ENCODE measurements at places on chromosomes 6 and 20. TPM values are rescaled to one million over a fixed set of nuclear protein-coding genes. Genes with fewer than 3 reads are reported as not detected.

Gene CGAS
- 1.1 TPM for polyA plus RNA-seq

Gene BPIFB4
- not detected for polyA plus RNA-seq

GRCh38 chr6:63261820-63262219, 50.6 kb downstream of the FKBP1C start:
- H3K36me3 ChIP-seq, result no peaks in the 10 kb centered on the region
- H3K4me3 ChIP-seq, result no peak overlapping the region
- no peaks in the 10 kb centered on the region for H3K4me1 ChIP-seq
- DNase-seq, result no peak
- H3K27me3 ChIP-seq, result no peaks in the 10 kb centered on the region

GRCh38 chr6:87846434-87846833, 144.4 kb upstream of the AKIRIN2 start:
- H3K27ac ChIP-seq, result no peak overlapping the region
- no peak overlapping the region for H3K4me3 ChIP-seq
- H3K36me3 ChIP-seq, result no peaks in the 10 kb centered on the region
- no peaks in the 10 kb centered on the region for H3K4me1 ChIP-seq

Gene GPLD1
- polyA plus RNA-seq, result 0.41 TPM

GRCh38 chr6:149284904-149285303, 32.6 kb upstream of the TAB2 start:
- no peaks in the 10 kb centered on the region for H3K4me1 ChIP-seq
- no peak overlapping the region for H3K27ac ChIP-seq
- H3K27me3 ChIP-seq, result no peaks in the 10 kb centered on the region
- H3K36me3 ChIP-seq, result no peaks in the 10 kb centered on the region
- no peak overlapping the region for H3K4me3 ChIP-seq

- H3K4me1 ChIP-seq, result peaks cover 7% of the 10 kb centered on the region
- DNase-seq, result peak; percentile 93
- no peak overlapping the region for H3K27ac ChIP-seq
- H3K27me3 ChIP-seq, result no peaks in the 10 kb centered on the region
- no peaks in the 10 kb centered on the region for H3K36me3 ChIP-seq
These were observed 73.0 kb upstream of the NHSL1 start for GRCh38 chr6:138572167-138572875.

GRCh38 chr6:148261470-148261869, 81.2 kb upstream of the SASH1 start:
- no peak for DNase-seq
- H3K27ac ChIP-seq, result no peak overlapping the region
- no peaks in the 10 kb centered on the region for H3K4me1 ChIP-seq
- no peaks in the 10 kb centered on the region for H3K27me3 ChIP-seq
- no peaks in the 10 kb centered on the region for H3K36me3 ChIP-seq

Gene SMLR1
- polyA plus RNA-seq, result 5.1 TPM

DNA sequence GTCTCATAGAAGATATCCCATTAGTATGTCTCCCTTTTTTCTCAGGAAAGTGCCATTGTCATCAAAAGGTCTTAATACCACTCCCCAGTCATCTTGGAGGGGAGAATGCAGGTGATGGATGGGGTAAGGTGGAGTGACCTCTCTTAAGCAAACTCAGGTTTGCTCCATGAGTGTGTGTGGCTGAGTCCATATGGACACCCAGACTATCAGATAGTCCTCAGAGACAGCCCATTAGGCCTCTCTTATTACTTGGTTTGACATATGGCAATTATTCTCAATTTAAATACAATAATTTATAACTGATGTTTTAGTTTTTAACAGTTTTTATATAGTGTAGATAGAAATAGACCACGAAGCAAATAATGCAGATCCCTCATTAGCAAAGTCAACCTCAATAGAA, 23.2 kb downstream of the LAMA4 start:
- no peaks in the 10 kb centered on the region for H3K27me3 ChIP-seq
- no peaks in the 10 kb centered on the region for H3K4me1 ChIP-seq
- no peak overlapping the region for H3K4me3 ChIP-seq
- no peak overlapping the region for H3K27ac ChIP-seq
- no peak for DNase-seq

DNA sequence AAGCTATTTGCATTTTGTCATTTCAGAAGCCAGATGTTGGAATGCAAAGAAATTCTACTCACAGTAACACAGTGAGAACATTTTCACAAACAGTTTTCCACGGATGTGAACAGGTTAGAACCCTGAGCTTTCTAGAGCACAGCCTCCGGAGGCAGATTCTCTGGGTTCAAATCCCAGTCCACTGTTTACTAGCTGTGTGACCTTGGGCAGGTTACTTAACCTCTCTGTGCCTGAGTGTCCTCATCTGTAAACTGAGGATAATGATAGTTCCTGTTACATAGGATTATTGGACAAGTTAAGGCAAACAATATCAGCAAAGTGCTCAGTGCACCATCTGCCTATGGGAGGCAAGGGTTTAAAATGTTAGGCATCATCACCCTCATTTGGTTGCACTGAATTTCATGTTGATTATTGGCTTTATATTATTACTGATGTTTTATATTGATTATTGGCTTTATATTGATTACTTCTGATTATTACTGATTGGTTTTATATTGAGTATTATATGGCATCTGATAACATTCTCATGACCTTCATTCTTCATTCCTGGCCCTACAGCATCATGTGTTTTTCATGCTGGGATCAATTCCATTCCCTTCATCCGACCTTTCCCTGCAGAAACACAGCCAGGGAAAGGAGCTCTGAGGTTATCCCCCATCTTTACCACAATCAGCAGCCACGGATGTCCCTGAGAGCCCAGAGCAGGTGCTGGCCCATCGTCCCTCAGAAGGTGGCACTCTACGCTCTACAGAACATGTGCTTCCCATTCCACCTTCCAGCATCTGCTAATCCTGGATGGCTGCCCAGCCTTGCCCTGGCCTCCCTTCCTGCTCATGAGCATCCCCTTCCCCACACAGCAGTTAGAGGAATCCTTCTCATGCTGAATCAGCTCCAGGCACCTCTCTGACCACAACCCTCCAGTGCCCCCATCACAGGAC, 283.1 kb downstream of the PREX1 start:
- H3K36me3 ChIP-seq, result no peaks in the 10 kb centered on the region
- no peak overlapping the region for H3K27ac ChIP-seq
- no peak overlapping the region for H3K4me3 ChIP-seq
- DNase-seq, result no peak
- H3K27me3 ChIP-seq, result no peaks in the 10 kb centered on the region
- H3K4me1 ChIP-seq, result peaks cover 5% of the 10 kb centered on the region

Gene RIPPLY2
- not detected for polyA plus RNA-seq

DNA sequence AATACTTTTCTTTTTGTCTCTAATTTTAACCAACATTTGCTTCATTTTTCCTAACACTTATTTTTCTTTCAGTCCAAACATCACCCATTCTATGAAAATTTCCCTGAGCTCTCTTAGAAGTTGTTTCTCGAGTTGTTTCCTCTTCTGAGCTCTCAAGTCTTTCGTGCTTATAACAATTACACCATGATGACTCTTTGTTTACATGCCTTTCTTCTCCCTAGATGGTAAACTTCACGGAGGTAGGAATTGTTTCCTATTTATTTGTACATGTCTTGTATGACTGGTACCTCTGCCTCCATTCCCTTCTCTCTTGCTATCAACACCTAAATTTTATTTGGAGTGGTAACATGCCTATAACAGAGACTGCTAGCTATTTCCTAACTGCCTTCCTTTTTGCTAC, 6.4 kb downstream of the BLOC1S5 start:
- no peaks in the 10 kb centered on the region for H3K4me1 ChIP-seq
- no peak for DNase-seq
- H3K4me3 ChIP-seq, result no peak overlapping the region
- H3K27me3 ChIP-seq, result no peaks in the 10 kb centered on the region
- H3K36me3 ChIP-seq, result peaks cover 14% of the 10 kb centered on the region

- no peak overlapping the region for H3K27ac ChIP-seq
- no peaks in the 10 kb centered on the region for H3K27me3 ChIP-seq
- no peak overlapping the region for H3K4me3 ChIP-seq
- H3K4me1 ChIP-seq, result no peaks in the 10 kb centered on the region
- no peaks in the 10 kb centered on the region for H3K36me3 ChIP-seq
- no peak for DNase-seq
These were observed 6.6 kb upstream of the ECHDC1 start for GRCh38 chr6:127349980-127350379.

DNA sequence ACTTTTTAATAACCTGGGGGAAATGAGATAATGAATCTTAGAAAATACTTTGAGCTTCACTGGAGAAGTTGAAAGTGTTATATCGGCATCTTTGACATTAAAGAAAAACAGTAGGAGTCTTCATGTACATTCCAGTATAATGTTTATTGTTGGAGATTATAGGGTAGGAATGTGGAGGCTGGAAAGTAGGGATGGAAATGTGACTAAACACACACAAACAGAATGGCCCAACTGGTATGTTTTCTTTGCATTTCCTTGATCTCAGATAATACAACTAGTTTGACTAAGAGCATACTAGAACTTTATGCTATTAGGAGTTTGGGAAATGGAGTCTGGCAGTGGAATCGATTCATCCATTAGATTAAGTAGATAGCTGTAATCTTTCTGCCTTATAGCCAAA, 10.1 kb upstream of the BAG2 start:
- H3K27me3 ChIP-seq, result no peaks in the 10 kb centered on the region
- H3K4me1 ChIP-seq, result no peaks in the 10 kb centered on the region
- no peak for DNase-seq
- no peak overlapping the region for H3K27ac ChIP-seq
- no peak overlapping the region for H3K4me3 ChIP-seq
- peaks cover 6% of the 10 kb centered on the region for H3K36me3 ChIP-seq

- H3K27ac ChIP-seq, result no peak overlapping the region
- H3K4me1 ChIP-seq, result no peaks in the 10 kb centered on the region
- no peak for DNase-seq
- H3K36me3 ChIP-seq, result no peaks in the 10 kb centered on the region
- no peaks in the 10 kb centered on the region for H3K27me3 ChIP-seq
These were observed 142.7 kb upstream of the EXOC2 start for GRCh38 chr6:835476-836160.

Gene ID4
- 17.9 TPM for polyA plus RNA-seq

Gene THBD
- 9.7 TPM for polyA plus RNA-seq

- H3K4me1 ChIP-seq, result no peaks in the 10 kb centered on the region
- no peak for DNase-seq
- H3K4me3 ChIP-seq, result no peak overlapping the region
- no peaks in the 10 kb centered on the region for H3K27me3 ChIP-seq
- no peak overlapping the region for H3K27ac ChIP-seq
These were observed 69.1 kb downstream of the ELOVL4 start for GRCh38 chr6:79878142-79878748.

DNA sequence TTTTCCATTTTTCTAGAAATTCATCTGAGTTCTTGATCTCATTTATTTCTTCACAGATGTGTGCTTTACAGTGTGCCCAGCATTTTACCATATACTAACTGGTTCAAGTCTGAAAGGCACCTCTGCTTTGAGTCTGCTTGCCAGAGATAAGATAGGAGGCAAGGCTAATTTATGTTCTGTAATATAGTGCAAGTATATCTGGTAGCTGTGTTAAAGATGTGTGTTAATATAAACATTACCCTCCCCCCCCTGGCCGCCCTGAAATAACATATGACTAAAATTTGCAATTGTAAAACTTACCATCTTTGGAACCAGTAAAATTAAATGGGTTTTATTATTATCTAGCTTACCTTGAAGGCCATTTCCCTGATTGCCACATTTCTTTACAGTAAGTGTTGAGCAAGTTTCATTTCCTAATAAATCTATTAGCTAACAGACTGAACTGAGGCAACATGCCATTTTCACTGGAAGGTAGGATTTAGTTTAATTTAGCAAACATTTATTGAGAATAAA, 2.7 kb downstream of the FBXO9 start:
- H3K4me1 ChIP-seq, result peaks cover 4% of the 10 kb centered on the region
- no peak for DNase-seq
- no peak overlapping the region for H3K4me3 ChIP-seq
- peaks cover 9% of the 10 kb centered on the region for H3K36me3 ChIP-seq
- H3K27ac ChIP-seq, result no peak overlapping the region

DNA sequence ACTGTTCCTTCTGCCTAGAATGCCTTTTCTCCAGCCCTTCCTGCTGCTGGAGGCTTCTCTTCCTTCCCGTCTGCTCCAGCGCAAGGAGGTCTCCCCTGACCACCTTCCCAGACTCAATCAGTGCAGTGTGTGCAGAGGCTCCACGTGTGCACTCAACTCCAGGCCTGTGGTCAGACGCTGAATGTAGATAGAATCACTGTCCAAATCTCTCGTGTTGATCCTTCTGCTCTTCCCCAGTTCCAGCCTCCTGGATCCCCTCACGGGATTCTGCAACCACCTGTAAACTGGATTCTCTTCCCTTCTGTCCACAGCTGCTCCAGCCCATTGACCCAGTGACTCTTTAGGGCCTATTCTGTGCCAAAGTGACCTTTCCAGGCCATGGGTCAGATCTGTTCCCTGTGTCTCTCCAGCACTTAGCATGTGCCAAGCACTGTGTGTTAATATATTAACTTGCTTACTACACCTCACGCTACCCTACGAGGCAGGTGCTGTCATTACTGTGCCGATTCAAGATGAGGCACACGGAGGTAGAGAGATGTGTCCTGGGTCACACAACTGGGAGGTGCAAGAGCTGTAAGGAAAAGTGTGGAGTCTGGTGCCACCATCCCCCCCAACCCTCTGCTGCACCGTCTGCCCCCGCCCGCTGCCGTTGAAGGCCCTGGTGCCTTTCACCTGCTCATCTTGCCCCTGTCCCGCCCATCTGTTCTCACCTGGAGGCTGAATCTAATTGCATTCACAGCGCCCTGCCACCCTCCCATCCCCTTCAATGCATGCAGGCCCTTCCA, 112.2 kb downstream of the SULF2 start:
- H3K27me3 ChIP-seq, result no peaks in the 10 kb centered on the region
- no peaks in the 10 kb centered on the region for H3K4me1 ChIP-seq
- H3K27ac ChIP-seq, result no peak overlapping the region
- H3K4me3 ChIP-seq, result no peak overlapping the region
- H3K36me3 ChIP-seq, result no peaks in the 10 kb centered on the region
- no peak for DNase-seq

DNA sequence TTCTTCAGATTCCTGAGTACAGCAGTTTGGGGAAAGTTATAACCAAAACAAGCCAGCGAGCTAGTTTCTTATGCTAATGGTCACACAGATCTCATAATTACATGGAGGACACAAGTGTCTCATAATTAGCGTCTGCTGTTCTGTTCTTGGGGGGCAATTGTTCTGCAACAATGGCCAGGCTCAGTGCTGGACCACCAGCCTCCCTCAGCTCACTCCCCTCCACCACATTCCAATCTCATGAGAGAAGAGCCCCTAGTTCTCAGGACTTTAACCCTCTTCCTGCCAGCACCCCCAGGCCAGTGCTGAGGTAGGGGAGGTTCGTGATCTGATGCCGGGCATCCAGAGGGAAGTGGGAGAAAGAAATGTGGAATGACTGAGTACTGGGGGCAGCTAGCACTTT, 20.2 kb upstream of the TOX2 start:
- H3K4me1 ChIP-seq, result no peaks in the 10 kb centered on the region
- H3K27me3 ChIP-seq, result no peaks in the 10 kb centered on the region
- H3K36me3 ChIP-seq, result no peaks in the 10 kb centered on the region
- H3K27ac ChIP-seq, result no peak overlapping the region
- H3K4me3 ChIP-seq, result no peak overlapping the region
- peak; percentile 63 for DNase-seq

GRCh38 chr6:86487660-86488221, 449.6 kb upstream of the HTR1E start:
- no peaks in the 10 kb centered on the region for H3K36me3 ChIP-seq
- H3K27me3 ChIP-seq, result no peaks in the 10 kb centered on the region

Gene COL9A3
- 2.3 TPM for polyA plus RNA-seq

Gene OXT
- 10.8 TPM for polyA plus RNA-seq

- no peak overlapping the region for H3K4me3 ChIP-seq
- H3K4me1 ChIP-seq, result peaks cover 2% of the 10 kb centered on the region
- H3K27me3 ChIP-seq, result no peaks in the 10 kb centered on the region
- H3K36me3 ChIP-seq, result no peaks in the 10 kb centered on the region
These were observed 274.6 kb downstream of the FOXC1 start for GRCh38 chr6:1884313-1884712.

Data from kidney (tissue), 22 donors.